NB4 (cell line): ENCODE measurements at places on chromosomes 16 and 17.
A peak's percentile ranks its signal among the peaks of the same experiment; 100 is the strongest.

DNA sequence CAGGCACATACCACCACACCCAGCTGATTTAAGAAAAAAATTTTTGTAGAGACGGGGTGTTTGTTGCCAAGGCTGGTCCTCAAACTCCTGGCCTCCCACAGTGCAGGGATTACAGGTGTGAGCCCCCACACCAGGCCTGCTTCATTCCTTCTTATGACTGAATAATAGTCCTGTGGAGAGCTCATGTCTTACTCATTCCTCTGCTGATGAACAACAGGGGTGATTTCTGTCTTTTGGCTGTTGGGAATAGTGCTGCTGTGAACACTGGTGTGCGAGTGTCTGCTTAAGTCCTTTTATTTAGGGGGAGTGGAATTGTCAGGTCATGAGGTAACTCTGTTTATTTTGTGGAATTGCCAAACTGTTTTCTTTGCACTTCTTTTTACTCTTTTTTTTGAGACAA is 2.7 kb upstream of the CTRB1 start:
- no peak for DNase-seq

DNA sequence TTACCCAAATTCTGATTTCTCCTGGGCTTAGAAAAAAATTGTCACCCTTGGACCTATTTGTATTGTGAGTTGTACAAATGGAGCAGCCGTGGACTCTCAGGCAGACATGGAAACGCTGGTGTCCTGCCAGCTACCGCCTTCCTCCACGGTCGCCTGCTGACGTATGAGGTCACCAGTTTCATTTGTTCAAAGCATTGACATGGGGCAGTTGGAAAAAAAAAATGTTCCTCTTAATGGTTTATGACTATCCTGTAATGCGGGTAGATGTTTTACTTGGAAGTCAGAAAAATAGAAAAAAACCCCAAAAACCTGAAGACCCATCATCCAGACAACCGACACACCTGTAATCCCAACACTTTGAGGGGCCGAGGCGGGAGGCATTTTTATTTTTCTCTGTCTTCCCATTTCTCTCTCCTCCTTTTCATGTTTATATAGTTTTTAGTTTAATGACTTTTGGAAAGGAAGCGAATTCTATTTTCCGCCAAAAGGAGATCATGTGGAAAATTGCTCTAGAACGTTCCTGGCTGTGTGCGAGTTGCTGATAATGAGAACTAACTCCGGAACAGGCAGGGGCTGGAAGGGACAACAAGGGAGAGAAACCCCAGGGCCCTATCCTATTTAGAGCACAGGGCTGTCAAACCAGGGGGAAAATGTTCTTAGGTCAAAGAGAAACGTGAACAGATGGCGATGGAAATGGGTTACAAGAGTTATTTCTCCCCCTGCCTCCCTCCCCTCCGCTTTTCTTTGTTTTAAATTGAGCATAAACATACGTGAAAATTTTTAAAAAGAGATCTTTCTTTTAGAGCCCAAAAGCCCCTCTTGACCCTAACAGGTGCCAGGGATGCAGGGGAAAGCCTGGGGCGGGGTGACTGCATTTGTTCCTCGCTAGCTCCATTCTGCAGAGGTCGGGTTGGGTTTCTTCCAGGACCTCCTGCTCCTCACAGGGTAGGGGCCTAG is 13.7 kb downstream of the DNAH17 start:
- no peak for DNase-seq

- no peak for DNase-seq
Measured at GRCh38 chr16:19710191-19710908, 7.7 kb downstream of the KNOP1 start.

DNA sequence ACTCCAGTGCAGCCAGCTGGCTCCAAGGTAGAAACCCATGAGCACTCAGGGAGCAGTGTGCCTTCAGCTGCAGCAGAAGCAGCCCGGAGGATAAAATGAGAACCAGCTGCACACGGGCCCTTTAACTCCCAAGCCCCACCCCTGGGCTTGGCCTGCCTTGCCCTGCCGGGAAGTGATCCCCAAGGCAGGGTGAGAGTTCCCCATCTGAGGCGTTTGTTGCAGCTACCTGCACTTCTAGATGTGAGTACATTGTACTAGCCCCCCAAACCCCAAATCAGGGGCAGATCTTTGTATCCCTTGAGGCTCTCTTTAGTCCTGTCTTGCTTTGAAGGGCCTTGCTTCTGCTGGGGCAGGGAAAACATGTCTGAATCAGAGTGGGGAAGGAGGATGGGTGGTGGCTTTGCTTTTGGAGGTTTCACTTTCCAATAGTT is at the start of gene MVP:
MVP (plus strand) TSS at position 192 of the 431 bp plus-strand sequence. CDS start 10,088 bp downstream, outside the sequence.
- DNase-seq: peak; percentile 58

GRCh38 chr17:74971842-74972106 is 785 bp downstream of the HID1 start:
- DNase-seq: no peak

GRCh38 chr17:1951920-1952319 is 73.2 kb downstream of the RTN4RL1 start:
- DNase-seq: peak; percentile 4

DNA sequence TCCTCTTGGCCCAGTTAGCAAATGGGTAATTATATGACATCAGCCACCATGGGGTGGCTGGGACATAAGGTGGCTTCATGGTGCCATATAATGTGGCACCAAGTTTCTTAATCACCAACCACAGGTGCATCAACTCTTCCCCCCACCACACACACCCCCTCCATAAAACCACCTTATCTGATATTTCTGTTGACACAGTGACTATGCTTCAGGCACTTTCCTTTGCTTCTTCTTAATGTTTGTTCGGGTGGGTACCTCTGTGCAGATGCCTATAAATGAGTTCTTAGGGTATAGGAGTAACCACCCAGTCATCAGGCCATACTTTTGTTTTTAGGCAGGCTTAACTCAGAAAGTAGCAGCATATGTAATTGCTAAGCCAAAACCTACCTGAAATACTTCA is 29.5 kb downstream of the RNF43 start:
- DNase-seq: no peak

DNA sequence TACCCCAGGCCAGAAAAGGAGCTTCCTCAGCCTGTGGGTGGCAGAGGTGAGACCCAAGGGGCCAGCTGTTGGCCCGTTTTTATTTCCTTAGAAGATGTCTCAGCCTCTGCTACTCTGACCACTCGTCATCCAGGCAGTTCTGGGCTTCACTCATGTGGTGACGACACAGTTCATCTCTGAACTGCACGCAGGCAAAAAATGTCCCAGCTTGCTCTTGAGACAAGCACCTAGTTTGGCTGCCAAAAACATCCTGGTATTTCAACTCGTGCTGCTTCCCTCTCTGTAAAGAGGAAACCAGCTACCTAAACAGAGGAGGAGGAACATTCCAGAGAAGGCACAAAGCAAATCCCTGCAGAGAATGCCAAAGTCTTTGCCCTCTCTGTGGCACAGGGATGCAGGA is 125.7 kb downstream of the XYLT1 start:
- peak; percentile 70 for DNase-seq

- peak; percentile 82 for DNase-seq
Measured at GRCh38 chr17:44279666-44280391, 11.9 kb upstream of the SLC4A1 start.

GRCh38 chr17:78706271-78706915 is 75.7 kb downstream of the CYTH1 start:
- no peak for DNase-seq

GRCh38 chr17:57569853-57570252 is 175.2 kb downstream of the CCDC182 start:
- no peak for DNase-seq

GRCh38 chr17:70797166-70797565 is 627.8 kb downstream of the KCNJ2 start:
- no peak for DNase-seq

DNA sequence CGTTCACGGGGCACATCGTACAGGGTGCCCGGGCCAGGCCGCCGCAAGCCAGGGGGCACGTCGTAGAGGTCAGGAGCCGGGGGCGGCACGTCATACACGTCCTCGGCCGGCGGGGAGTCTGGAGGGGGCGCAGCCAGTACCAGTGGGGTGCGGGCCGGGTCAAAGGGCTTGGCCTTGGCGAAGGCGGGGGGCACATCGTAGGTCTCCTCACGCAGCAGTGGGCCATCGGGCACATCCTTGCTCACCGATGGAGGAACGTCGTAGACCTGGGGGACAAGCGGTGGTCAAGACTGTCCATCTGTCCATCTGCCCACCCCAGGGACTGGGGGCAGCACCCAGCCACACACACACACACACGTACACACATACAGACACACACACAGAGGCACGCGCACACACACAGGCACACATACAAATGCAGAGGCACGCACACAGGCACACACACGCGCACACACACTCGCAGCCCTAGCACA is 15.7 kb downstream of the BCAR1 start:
- no peak for DNase-seq

DNA sequence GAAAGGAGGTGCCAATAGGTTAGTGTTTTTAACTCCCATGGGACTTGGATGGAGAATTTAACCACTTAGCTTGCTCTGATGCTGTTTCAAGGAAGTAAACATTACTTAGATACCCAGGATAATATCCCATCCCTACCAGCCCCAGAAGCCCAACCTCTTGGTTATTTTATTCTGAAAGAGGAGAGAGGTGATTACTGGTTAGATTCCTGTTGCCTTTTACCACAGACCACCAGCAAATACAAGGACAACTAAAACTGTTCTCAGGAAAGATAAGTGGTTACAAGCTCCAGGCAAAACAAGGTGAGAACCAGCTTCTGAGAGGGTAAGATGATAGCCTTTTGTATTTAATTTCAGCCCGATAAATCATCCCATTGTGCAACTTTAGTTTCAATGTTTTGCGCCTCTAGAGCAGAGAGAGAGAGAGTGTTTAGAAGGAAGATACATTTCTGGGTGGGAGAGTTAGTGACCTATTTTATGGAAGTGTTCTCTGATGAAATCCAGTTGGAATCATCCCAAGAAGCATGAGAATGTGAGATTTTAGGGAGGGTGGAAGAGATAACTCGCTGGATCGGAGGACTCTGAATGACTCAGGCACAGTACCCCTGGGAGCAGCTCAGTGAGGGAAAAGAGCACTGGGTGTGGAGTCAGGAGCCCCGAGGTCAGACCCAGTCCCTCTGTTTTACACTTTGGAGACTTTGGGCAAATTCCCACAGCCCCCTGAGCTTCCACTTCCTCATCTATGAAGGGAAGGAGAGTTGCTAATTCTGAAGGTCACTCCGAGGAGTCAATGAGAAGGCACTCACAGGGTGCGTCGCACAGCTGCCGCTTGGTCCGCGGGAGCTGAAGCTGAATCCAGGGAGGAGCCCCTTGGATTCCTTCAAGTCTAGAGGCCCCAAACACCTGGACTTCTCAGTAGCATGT is 12.1 kb downstream of the GLP2R start:
- no peak for DNase-seq

DNA sequence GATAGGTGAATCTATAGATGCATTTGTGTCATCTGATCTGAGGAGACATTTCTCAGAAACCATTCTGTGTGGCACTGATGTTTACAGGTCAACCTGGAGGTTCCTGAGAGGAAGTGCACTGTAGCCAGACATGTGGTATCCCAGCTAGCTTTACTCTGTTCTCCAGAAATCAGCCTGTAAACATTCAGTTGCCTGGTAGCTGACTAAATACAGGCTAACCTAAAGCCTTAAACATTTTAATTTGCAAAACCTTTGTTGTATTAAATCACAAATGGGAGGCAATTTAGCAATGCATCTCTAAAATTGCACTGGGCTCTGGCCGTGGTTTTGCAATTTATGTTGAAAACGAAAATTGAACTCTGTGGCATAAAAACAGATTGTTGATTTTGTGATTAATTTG is 207.6 kb downstream of the FTO start:
- peak; percentile 22 for DNase-seq

- DNase-seq: no peak
Measured at GRCh38 chr17:59800530-59800942, 92.2 kb downstream of the TUBD1 start.

GRCh38 chr17:12680407-12680897 is 14.8 kb downstream of the MYOCD start:
- no peak for DNase-seq

GRCh38 chr16:68517606-68518166 is 21.4 kb upstream of the ZFP90 start:
- peak; percentile 63 for DNase-seq

- DNase-seq: no peak
Measured at GRCh38 chr16:87186446-87186845, 130.7 kb downstream of the C16orf95 start.

- peak; percentile 52 for DNase-seq
Measured at GRCh38 chr16:4426021-4426684, 485 bp downstream of the DNAJA3 start.

- DNase-seq: no peak
Measured at GRCh38 chr17:61770043-61770442, 93.3 kb downstream of the BRIP1 start.

DNA sequence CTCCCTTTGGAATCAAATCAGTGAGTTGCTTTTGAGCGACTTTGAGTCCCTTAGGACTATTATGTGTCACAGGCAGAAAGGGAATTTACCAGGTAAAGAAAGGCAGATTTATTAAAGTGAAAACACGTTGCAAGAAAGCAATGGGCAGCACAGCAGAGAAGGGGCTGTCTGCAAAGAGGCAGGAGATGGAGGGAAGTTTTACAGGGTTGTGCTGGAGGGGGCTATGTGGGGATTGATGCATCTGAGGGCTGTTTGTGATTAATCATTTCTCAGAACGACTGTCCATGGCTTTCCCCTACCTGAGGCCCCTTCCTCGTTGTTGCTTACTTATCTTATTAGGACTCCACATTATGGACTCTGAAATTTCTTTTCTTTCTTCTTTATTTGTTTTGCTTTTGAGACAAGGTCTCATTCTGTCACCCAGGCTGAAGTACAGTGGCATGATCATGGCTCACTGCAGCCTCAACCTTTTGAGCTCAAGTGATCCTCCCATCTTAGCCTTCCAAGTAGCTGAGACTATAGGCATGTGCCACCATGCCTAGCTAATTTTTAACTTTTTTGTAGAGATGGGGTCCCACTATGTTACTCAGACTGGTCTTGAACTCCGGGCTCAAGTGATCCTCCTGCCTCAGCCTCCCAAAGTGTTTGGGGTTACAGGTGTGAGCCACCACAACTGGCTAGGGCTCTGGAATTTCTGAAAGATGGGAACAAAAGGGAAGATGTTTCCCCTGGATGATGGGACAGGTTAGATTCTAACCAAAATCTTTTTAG is 5.5 kb downstream of the WWP2 start:
- DNase-seq: no peak

- peak; percentile 72 for DNase-seq
Measured at GRCh38 chr16:57358527-57359095, at the start of gene CCL22. Gene CCL22, plus strand, starts transcription at chr16:57358783. Its CDS starts 34 bp downstream, at chr16:57358817.
